Colonic mucosa (tissue), 4 donors: ENCODE measurements at places on chromosomes 11 and 22. TPM values are rescaled to one million over a fixed set of nuclear protein-coding genes. Genes with fewer than 3 reads are reported as not detected.

The KCNK4 gene
- total RNA-seq: not detected

The OR51D1 gene
- not detected for total RNA-seq

GRCh38 chr22:48882636-48883200 lies 945.0 kb downstream of the BRD1 start:
- DNase-seq: no peak

- no peak for DNase-seq
Observed at GRCh38 chr11:72930008-72930407, 115.8 kb downstream of the ATG16L2 start.

DNA sequence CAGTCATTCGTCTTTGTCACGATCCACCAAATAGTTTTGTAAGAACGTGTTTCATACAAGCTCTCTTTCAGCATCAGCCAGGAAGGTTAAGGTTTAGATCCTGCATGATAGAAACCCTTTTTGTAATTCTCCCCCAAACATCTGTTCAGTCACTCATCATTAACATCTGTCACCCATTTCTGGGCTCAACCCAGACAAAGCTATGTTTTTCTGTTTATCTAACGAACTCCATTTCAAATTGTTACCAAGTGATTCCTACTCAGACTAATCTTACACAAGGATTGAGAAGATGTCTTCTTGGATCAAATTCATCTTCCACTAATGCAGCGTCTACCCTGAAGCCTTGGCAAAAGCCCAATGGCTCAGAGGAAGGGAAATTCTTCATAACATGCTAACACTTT lies 58.8 kb downstream of the FZD4 start:
- no peak for DNase-seq

GRCh38 chr11:58923300-58923788 lies 15.9 kb upstream of the GLYATL1 start:
- peak; percentile 55 for DNase-seq

GRCh38 chr11:44943696-44944095 lies 7.0 kb downstream of the TP53I11 start:
- DNase-seq: no peak

GRCh38 chr11:119706029-119706428 lies 23.0 kb downstream of the NECTIN1 start:
- DNase-seq: no peak

GRCh38 chr11:19290356-19290755 lies 49.6 kb upstream of the E2F8 start:
- DNase-seq: no peak

DNA sequence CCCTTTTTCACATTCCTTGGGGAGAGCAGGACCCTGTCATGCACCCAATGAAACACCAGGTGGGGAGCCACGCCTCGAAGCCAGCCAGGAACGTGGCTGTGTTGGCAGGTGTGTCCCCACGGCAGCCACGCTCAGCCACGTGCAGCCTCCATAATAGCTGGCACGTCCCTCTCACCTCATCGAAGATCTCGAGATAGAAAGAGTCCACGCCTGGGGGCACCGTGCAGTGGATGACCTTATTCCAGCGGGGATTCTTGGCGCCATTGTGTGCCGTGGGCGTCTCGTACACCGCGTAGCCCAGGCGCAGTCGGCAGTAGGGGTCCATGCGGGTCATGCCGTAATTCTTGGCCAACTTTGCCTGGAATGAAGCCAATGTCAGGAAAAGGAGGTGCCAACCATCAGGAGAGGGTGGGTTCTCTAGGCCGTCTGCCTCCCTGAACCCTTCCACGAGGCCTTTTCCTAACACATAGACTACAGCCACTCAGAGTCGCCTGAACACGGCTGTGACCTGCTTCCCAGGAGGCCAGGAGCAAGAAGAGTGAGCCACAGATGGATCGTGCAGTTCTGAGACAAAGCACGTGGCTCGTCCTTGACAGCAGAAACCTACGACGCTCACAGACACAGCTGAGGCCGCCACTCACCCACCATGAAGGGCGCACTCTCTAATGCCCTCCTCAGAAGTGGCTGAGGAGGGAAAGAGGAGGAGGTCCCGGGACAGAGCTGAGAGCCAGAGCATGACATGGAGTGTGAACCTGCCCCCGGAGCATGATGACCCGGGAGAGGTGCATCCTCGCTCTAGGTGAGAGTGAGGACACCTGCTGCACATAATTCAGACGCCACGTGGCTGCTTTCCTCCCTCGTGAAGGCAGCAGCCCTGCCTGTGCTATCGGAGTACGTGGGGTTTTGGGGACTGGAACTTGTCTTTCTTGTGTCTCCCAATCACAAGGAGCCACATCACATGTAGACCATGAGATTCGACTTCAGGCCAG lies 19.1 kb downstream of the TOLLIP start:
- DNase-seq: no peak

- no peak for DNase-seq
Observed at GRCh38 chr11:118636569-118637290, 29.3 kb downstream of the PHLDB1 start.
